ENCODE measurements at places on chromosomes 1 and 21.
A peak's percentile ranks its signal among the peaks of the same experiment; 100 is the strongest.

- DNase-seq = no peak
Observed at GRCh38 chr1:201714542-201715329, 114.2 kb upstream of the IPO9 start.

DNA sequence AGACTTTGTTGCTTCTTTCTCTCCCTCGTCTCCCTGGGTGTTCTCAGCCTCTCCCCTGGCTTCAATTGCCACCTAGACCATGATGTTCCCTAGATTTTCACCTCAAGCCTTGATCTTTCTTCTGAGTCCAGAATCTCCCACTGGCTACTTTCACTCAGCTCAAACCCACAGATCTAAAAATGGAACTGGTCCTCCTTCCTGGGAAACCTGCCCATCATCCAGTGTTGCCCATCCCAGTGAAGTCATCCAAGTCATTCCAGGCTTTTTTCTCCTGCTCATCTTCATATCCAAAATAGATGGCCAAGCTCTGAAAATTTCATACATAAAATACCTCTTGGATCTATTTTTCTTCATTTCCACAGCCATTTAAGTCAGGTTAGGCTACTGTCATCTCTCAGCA lies 347.4 kb downstream of the KCNH1 start:
- no peak for DNase-seq

DNA sequence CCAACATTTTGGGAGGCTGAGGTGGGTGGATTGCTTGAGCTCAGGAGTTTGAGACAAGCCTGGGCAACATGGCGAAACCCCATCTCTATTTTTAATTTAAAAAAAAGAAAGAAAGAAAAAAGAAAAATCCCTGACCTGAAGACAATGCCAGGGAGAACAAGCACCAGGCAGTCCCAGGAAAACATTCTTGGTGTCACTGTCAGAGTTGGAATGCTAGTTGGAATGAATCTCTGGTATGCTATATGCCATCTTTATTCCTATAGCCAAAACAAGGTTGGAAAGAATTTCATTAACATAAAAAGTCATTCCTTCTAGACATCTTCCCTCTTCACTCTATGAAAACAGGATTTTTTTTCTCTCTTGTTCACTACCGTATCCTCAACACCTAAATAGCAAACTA lies 2.8 kb downstream of the DNAJC8 start:
- no peak for DNase-seq

GRCh38 chr1:30173560-30173959 lies 549.8 kb downstream of the MATN1 start:
- no peak for DNase-seq

- no peak for DNase-seq
Observed at GRCh38 chr21:34227386-34227852, 136.4 kb upstream of the KCNE2 start.

DNA sequence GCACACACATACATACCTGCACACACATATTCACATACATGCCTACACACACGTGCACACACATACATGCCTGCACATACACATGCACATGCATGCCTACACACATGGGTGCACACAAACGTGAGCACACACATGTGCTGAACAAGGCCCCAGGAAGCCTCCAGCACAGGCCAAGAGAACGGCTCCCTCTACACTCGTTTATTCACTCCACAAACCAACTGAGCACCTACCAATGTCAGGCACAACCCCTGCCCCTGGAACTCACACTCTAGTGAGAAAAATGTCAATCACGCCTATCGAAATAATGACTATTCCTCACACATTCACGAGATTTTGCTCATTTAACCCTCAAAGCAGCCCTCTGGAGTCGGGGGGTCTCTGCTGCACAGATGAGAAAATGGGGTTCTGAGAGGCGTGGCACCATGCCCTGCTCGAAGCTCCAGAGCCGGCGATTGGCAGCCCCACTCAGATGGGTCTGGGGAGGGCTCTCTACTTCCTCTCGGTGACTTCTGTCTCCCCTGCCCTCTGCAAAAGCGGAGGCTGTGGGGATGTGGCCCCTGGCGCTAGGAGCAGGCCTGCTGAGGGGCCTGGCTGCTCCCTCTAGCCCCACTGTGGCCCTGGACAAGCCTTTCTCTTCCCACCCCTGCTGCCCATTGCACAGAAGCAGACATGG lies 90.2 kb upstream of the RUNX3 start:
- no peak for DNase-seq

GRCh38 chr1:87603626-87604025 lies 274.9 kb downstream of the LMO4 start:
- DNase-seq = no peak

GRCh38 chr1:2327841-2328240 lies 63.5 kb downstream of the MORN1 start:
- DNase-seq = no peak

GRCh38 chr1:181061891-181062835 lies 26.3 kb upstream of the IER5 start:
- DNase-seq = no peak

DNA sequence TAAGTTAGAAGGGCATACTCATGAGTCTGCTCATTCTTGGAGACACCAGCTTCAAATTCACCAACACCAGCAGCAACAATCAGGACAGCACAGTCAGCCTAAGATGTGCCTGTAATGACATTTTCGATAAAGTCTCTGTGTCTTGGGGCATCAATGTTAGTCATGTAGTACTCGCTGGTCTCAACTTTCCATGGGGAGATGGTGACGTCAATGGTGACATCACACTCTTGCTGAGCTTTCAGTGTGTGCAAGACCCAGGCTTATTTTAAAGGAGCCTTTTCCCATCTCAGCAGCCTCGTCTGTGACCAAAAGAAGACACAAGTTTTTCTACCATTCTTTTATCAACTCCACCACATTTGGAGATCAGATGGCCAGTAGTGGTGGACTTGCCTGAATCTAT lies 75.5 kb downstream of the SERINC2 start:
- DNase-seq = no peak

DNA sequence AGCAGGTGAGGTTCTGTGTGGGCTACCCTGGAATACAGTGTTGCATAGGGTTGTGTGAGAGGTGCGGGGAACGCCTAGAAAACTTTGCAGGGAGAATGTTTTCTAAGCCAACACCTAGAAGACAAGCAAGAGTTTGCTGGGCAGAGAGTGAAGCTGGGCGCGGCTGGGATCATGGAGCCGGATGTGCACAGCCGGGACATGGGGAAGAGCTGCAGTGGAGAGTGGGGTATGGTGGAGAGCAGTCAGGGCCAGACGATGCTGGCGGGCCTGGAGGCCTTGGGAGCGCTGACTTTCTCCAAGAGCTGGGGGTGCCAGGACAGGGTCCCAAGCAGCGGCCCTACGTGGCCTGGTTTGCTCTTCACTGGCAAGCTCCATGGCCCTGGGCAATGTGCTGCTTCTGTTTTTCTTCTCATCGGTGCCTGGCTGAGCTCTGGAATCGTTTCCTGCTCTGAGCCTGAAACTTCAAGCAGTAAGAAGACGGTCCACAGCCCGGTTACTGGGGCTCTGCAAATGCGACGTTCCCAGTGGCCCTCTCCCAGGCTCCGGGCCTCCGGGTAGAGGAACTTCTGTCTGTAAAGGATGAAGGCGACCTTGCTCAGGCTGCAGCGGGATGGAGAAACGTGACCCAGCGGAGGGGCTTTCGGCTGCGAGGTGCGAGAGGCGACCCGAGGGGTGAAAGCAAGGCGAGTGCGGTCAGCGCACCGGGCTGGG lies 51.9 kb upstream of the CD34 start:
- DNase-seq = peak; percentile 26

GRCh38 chr1:162110910-162111309 lies 41.4 kb downstream of the NOS1AP start:
- no peak for DNase-seq

- no peak for DNase-seq
Observed at GRCh38 chr1:235297579-235297978, 30.4 kb downstream of the ARID4B start.

- peak; percentile 83 for DNase-seq
Observed at GRCh38 chr1:38269923-38270848, 223.6 kb upstream of the POU3F1 start.

- peak; percentile 90 for DNase-seq
Observed at GRCh38 chr1:94045465-94046056, 75.4 kb downstream of the ABCA4 start.

GRCh38 chr1:91650764-91651163 lies 150.1 kb downstream of the CDC7 start:
- no peak for DNase-seq

DNA sequence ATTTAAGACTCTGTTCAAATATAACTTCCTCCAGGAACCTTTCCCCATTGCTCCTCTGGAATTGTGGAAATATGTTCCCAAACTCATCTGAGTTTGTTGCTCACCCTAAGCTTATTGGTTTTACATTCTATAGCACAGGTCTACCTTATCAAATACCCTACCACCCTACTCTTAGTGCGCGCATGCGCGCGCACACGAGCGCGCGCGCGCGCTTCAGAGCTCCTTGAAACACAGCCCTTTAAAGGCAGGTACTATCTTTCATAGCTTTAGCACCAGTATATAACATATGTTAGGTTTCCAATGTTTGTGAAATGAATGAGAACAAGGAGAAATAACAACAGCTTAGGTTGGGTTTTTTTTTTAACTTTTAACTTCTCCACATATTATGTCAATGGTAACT lies 3.5 kb downstream of the IPP start:
- DNase-seq = no peak

DNA sequence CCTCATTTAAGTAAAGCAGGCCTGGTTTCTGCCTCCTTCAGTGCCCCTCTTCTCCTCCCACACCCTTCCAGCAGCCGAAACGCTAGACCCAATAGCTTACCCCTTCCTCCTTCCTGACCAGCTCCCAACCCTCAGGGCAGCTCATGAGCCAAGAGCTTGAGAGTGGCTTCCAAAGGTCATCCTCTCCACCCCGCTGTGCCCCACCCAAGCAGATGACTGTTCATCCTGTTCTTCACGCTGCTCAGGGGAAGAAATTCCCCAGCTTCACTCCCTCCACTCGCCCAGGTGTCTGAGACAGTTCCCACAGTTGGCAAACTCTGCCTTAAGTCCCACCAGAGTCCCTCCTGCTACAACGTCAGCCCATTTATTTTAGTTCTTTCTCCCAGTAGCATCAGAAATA lies 23.4 kb downstream of the ARHGEF19 start:
- DNase-seq = no peak

DNA sequence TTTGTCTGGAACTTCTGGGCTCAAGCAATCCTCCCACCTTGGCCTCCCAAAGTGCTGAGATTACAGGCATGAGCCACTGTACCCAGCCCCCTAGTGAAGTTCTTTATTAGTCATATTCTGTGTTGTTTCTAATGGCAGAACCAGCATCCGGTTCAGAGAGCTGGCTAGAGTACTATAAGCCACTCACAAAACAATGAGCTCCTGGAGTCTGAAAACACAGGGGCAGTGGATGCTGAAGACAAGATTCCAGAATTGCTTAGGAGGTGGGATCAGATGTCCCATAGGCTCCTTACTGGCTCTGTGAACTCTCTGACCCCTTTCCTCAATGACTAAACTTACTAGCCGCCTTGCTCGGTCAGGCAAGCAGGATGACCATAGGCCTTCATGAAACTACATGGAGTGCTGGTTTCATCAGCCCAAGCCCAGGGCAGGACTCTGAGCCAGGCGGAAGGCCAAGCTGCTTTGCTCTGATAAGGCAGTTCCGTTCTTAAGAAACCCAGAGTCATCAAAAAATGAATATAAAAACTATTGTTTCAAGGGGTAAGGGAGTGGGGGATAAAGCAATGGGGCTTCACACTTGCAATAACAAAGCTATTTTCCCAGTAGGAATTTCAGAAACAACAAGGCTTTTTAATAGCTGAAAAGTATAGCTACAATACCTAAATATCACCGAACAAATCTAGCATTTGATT lies 8.1 kb downstream of the MTHFR start:
- DNase-seq = no peak

GRCh38 chr21:20800106-20800505 lies 198.1 kb upstream of the NCAM2 start:
- no peak for DNase-seq

DNA sequence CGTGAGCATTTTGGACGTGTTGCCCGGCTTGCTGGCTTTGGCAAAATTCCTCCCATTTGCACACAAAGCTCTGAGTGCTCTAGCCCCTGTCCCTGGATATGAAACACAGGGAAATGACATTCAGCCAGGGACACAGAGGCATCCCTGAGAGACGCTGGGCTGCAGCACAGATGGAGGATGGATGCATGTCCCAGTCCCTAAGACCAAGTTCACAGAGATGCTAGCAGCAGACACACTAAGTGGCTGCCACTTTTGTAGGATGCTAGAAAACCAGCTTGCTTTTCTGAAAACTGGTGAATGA lies 12.5 kb downstream of the ACTRT2 start:
- DNase-seq = no peak

- no peak for DNase-seq
Observed at GRCh38 chr1:205924460-205924790, 18.8 kb downstream of the SLC26A9 start.

GRCh38 chr1:191142748-191143147 lies 665.1 kb upstream of the BRINP3 start:
- DNase-seq = no peak

DNA sequence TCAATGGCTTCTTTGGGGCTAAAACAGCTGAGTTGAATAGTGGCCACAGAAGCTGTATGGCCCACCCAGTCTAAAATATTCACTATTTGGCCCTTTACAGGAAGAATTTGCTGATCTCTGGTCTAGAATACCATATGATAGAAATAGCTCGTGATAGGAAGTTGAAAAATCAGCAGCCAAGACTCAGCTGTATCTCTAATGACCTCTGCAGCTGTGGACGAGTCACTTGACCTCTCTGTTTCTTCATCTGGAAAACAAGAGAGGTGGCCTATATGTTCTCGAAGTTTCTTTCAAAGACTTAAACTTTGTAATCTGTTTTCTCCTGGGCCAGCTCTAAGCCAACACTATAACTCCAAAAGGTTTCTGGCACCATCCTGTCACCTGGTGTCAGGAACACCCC lies 129.2 kb downstream of the ZBTB18 start:
- no peak for DNase-seq

DNA sequence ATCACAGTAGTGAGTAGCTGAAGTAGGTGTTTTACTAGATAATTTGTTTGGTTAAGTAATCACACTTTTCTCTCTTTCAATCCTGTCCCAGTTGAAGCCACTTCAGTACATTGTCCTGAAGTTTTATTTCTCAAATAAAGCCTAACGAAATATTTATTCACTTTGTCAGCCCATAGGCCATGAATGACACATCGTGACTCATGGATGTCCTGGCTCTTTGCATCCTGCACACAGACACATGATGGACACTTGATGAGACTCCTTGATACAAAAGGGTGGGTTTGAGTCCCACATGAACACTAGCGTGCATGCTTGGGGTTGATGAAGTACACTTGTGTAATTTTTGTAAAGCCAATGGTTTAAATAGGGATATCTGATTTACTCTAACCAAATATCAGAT lies 22.7 kb upstream of the LAMC2 start:
- no peak for DNase-seq

Measured in WTC11 (cell line).